Left lung (tissue), 14 donors: ENCODE measurements at places on chromosomes 11 and 22. TPM values are rescaled to one million over a fixed set of nuclear protein-coding genes. Genes with fewer than 3 reads are reported as not detected.

The KDELR3 gene
- 7.9 TPM for polyA plus RNA-seq

The GAL3ST1 gene
- polyA plus RNA-seq, result 7.7 TPM

The BBOX1 gene
- polyA plus RNA-seq, result 0.37 TPM

GRCh38 chr11:20042045-20042639 is 118.1 kb downstream of the DBX1 start:
- no peak for DNase-seq

GRCh38 chr11:23413057-23413456 is 552.8 kb upstream of the CCDC179 start:
- DNase-seq, result no peak

- no peak for DNase-seq
Observed at GRCh38 chr11:78074756-78075155, 4.9 kb downstream of the NDUFC2 start.

GRCh38 chr11:13169709-13170108 is 107.9 kb upstream of the BMAL1 start:
- no peak for DNase-seq
